Stimulated activated CD4-positive, alpha-beta T cell treated with anti-CD3 and anti-CD28 coated beads, Interleukin-12 subunit alpha, Interleukin-12 subunit beta, amount 100 ng/mL, for 48 hours (primary cell): ENCODE measurements at places on chromosomes 11 and 22.

DNA sequence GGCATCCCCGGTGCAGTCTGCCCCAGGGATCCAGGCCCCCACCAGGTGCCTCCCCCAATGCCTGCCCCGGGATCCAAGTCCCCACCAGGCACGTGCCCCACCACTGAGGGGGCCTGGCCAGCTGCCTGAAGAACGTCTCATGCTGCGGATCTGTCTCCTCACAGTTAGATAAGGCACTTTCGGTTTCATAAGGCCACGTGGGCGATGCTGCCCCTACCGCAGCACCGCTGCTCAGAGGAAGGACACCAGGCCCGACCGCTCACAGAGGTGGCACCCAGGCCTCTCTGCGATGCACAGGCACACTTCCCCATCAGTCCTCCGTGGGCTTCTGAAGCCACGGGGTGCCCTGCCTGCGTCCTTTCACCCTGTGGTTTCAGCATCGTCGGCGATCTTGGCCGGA is 68.1 kb upstream of the BID start:
- peak; percentile 15 for DNase-seq

DNA sequence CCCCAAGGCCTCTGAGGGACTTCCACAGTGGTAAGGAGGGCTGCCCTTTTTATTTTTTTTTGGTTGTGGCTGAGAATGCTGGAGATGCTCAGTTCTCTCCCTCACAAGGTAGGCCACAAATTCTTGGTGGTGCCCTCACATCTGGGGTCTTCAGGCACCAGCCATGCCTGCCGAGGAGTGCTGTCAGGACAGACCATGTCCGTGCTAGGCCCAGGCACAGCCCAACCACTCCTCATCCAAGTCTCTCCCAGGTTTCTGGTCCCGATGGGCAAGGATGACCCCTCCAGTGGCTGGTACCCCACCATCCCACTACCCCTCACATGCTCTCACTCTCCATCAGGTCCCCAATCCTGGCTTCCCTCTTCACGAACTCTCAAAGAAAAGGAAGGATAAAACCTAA is 4.2 kb downstream of the THY1 start:
- DNase-seq: no peak

DNA sequence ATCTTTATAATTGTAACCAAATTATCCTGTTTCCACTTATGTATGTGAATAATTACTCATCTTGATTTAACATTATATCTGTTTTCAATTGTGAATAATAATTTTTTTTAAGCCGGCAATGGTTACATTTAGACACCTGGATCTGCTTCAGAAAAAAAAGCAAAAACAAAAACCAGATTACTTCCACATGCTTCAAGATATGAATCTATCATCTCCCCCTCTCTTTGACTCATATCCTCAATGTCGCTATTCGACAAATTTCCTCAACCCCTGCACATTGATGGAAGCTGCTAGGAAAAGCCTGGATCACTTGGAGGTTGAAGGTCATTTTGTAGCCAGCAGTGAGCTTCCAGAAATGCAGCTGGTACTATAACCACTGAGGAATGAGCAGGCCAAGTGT is 42.7 kb downstream of the SLC1A2 start:
- DNase-seq: no peak

DNA sequence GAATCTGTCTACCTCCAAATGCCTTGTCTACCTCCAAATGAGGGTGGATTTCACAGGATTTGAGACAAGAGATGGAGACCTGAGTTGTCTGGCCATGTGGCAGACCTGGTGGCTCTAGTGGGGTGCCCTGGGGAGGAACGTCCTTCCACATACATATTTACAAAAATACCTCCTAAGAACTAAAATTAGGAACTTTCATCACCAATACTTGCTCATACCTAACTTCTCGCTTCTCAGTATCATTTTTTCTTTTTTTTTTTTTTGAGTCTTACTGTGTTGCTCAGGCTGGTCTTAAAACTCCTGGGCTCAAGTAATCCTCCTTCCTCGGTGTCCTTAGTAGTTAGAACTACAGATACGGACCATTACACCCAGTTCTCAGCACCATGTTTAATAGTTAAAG is 117.9 kb downstream of the MED15 start:
- no peak for DNase-seq

- DNase-seq: no peak
Observed at GRCh38 chr11:607020-607780, 8.6 kb downstream of the IRF7 start.

DNA sequence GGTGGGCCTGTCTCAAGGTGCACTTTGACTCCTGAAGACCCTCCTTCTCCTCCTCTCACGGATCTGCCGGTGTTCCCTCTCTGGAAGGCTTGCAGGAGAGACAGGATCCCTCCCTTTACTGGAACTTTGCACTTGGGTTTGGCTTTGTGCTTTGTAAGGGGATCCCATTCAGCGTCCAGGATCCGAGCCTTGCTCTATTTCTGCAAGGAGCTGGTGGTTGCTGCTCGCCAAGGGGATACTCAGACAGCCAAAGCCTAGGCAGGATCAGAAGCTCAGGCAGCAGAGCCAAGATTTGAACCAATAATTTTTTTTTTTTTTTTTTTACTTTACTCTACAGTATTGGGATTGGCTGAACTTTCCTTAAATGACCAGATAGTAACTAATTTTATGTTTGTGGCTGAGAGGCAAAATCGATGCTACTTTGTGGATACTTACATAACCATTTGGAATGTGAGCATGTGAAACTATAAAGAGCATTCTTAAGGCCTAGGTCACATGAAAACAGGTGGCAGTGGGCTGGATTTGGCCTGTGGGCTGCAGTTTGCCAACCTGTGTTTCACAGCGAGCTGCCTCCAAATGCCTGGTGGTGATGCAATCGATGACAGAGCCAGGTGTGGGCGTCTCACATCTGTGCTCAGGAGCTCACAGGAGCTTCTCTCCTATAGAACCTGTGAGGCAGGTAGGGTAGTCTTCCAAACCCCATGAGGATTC is 25.2 kb downstream of the BCR start:
- no peak for DNase-seq

DNA sequence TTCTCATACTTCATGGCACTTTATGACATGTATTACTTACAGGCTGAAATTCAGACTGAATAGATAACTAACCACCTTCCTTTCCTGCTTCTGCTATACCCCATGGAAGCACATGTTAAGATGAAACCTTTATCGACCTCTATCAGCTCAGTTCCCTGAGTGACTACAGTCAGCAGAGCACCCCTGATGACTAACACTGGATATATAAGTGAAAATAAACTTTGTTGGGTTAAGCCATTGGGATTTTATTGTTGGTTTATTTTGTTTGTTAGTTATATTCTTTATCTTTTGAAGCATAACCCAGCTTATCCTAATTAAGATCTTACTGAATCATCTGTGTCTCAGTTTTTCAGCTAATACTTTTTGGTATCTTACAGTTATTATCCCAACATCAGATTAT is 23.0 kb upstream of the MAML2 start:
- DNase-seq: no peak

- DNase-seq: no peak
Observed at GRCh38 chr22:38674888-38675287, 6.9 kb upstream of the TOMM22 start.

- no peak for DNase-seq
Observed at GRCh38 chr22:29907753-29908515, 25.0 kb downstream of the MTMR3 start.

DNA sequence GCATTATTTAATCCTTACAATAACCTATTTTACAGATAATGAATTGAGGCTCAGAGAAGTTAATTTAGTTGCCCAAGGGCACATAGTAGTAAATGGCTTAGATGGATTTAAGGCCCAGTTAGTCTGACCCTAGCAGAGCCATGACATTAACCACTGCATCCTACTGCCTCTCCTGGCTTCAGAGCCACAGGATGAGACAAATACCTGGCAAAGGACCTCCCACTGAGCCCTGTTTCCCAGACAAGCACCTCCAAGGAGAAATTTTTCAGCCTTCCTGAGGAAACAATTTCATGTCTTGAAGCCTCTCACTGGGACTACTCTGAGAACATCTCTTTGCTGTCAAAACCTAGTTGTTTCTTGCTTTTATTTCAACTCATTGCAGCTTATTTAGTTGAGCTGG is 28.4 kb downstream of the IZUMO1R start:
- DNase-seq: no peak

- no peak for DNase-seq
Observed at GRCh38 chr22:18111759-18112330, 1.2 kb downstream of the TUBA8 start.

DNA sequence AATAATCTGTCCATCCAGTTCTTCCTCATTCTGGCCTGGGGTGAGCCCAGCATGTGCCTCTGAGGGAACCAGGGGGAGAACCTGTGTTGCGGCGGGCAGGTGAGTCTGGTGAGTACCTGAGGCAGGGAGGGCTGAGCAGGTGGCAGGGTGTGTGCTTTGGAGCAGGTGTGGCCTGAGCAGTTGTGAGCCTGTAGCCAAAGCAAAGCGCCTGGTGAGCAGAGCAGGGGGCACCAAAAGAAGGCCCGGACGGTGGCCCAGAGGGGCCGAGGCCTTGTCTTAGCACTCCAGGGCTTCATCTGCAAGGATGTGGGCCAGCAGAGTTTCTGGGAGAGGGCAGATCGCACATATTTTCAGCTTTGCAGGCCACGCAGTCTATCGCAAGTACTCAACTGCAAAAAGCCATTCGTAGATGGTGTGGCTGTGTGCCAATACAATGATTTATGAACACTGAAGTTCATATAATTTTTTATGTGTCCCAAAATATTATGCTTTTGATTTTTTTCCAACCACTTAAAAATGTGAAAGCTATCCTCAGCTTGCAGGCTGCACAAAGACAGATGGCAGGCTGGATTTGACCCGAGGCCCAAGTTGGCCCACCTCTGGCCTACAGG is 8.7 kb downstream of the GLB1L2 start:
- no peak for DNase-seq

DNA sequence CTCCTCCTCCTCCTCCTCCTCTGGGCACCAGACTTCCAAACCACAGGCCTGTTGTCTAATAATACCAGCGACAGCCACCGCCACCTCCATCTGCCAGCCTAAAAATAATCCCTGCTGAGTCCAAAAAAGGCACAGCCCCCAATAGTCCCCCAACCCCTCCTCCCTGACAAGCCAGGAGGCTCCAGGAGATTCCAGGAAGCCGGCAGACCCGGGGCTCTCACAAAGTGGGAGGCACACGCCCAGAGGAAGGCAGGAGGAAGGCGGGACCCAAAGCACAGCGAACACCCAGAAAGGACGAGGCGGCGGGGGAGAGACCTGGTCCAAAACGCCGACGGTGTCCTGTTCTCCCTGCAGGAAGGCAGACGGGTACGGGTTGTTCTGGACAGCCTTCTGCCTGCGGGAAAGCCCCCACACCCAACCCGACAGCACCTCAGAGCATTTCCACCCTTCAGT is 5.9 kb downstream of the IGSF9B start:
- DNase-seq: no peak

DNA sequence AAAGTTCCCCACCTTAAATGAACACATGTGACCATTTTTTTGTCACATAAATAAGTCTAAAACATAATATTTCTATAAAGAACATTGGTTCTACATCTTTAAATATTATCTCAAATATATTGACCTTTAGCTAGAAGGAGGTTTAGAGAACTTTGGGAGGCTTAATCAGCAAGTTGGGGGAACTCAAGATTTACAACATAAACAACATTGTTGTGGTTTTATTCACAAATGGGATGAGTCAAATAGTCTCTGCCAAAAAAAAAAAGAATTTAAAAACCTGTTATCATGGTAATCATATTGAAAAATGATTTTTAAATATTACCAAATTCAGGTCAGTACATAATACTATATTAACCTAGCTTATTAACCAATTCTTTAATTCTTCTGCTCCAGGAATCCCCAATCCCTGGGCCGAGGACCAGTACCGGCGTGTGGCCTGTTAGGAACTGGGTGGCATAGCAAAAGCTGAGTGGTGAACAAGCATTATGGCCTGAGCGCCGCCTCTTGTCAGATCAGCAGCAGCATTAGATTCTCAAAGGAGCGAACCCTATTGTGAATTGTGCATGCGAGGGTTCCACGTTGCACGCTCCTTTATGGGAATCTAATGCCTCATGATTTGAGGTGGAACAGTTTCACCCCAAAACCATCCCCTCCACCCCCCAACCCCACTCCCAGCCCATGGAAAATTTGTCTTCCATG is 98.2 kb downstream of the RDX start:
- no peak for DNase-seq

DNA sequence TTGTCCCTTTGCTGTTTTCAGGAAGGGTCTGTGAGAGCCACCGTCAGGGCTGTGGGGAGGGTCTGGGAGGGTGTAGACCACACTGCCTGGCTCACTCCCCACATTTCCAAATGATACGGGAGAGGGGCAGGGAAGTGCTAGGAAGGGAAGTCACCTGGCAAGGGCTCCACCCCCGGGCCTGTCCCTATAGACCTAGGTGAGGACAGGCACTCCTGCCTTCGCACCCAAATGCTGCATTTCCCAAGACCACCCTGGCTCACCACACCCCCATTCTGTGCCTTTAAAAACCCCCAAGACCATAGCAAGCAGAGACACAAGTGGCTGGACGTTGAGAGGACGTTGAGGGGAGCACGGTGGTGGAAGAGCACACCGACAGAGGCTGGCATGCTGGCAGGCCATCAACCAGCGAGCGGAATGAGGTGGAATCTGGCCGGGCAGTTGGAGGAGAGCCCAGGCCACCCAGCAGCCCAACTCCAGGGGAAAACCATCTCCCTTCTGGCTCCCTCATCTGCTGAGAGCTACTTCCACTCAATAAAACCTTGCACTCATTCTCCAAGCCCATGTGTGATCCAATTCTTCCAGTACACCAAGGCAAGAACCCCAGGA is 45.7 kb downstream of the GNB1L start:
- no peak for DNase-seq

DNA sequence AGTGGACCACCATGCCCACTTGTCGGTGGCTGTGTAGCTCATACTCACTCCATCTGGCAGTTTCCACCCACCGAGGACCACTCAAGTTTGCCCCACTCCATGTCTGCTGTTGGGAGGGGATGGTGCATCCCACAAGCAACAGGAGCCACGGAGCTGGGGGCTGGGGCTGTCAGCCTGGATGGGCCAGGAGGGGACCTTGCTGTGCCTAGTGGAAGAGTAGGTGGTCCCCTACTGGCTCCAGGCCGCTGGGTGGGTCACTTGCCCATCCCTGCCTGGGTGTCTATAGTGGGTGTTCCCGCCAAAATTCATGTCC is 57.0 kb downstream of the SMIM38 start:
- DNase-seq: no peak

DNA sequence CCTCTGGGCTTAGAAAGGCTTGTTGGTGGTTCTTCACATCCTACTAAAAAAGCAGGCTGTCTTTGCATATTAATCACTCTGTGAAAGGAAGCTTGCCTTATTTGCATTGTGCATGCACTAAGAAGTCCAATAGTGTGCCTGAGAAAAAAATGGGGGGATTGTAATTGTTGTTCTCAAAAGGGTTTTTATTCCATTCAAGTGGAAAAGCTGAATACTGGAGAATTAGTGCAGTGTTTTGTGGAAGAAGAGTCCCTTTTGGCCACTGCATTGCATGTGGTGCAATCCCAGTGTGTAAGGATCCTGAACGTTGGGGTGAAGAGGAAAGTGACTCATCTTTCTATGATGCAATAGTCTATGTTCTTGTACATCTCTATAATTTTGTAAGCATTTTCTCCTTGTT is 16.5 kb downstream of the NCAM1 start:
- no peak for DNase-seq

DNA sequence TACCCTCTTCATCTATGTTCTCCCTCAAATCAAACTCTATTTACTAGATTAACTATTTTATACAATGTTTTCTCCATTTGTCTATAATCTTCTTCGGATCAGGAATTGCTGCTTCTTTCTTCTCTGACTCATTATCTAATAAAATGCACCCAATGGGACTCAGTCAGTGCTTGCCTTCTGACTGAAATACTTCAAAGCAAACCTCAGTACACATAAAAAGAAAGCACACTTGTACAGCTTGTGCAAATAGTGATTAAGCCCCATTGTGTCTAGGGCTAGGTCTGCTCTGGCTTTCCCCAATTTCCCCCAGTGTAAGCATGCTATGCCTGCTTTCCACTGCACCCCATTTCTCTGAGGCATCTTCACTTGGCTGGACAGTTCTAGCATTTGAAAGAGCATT is 118.6 kb upstream of the C11orf87 start:
- no peak for DNase-seq
